ENCODE measurements at places on chromosomes 4 and X. TPM values are rescaled to one million over a fixed set of nuclear protein-coding genes. Genes with fewer than 3 reads are reported as not detected.

The XPNPEP2 gene
- not detected for total RNA-seq

The GASK1B gene
- 44.8 TPM for total RNA-seq

The KLF3 gene
- 24.8 TPM for total RNA-seq

The PPID gene
- total RNA-seq, result 16.0 TPM

GRCh38 chr4:128350449-128351045, 62.9 kb upstream of the PGRMC2 start:
- DNase-seq, result no peak

DNA sequence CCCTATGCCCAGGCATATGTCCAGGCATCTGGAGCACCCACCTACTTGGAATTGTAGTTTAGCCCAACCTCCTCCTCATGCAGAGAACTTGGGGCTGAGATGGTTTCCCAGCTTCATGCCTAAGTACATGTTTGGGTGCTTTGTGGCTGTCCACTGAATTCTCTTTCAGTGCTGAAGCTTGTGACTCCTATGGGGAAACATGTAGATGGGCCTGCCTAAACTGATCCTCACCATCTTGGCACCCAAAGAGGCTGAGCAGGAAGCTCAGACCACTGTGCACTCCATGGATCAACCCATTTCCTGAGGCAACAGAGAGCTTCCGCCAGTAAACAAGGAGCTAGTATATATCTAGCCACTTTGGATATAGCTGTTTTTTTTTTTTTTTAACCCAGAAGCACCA, 2733.7 kb downstream of the PCDH7 start:
- no peak for DNase-seq

DNA sequence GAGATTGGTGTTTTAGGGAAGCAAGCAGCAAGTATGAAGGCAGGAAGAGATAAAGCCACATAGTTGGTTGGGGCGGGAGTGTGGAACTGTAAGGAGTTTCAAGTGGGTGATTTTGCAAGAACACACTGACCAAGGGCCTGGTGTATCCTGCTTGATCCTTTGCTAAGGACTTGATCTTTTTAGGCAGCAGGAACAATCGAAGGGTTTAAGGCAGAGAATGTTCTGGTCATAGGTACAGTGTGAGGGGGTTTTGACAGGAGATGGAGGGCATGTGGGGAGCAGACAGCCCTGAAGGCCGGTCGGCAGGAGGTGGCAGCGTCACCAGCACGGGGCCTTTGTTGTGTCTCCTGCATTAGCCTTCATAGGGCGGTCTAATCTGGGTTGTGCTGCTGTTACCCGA, 54.7 kb downstream of the FAM193A start:
- DNase-seq, result no peak

All from dermis microvascular lymphatic vessel endothelial cell (primary cell).